ENCODE measurements at places on chromosomes 2 and 18. TPM values are rescaled to one million over a fixed set of nuclear protein-coding genes. Genes with fewer than 3 reads are reported as not detected.
A peak's percentile ranks its signal among the peaks of the same experiment; 100 is the strongest.

GRCh38 chr2:179842498-179843153 lies 18.8 kb downstream of the ZNF385B start:
- DNase-seq, result peak; percentile 22

The CXCR1 gene
- total RNA-seq, result not detected

DNA sequence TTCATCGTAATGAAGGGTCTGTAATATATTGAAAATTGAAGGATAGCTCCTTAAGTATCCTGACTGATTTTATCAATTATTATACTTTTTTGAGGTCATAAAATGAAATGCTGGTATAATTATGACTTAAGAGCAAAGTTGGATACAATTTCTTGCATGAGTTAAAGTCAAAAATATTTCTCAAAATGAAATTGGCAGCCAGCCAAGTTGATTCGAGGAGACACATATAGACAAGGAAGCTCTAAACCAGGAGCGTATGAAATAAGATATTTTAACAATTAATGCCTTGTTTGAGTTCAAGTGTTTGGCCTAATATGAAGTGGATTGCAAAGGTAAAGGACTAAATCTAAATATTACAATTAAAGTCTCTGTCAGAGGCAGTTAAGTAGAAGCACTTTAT lies 260.4 kb upstream of the DSEL start:
- DNase-seq, result peak; percentile 17

GRCh38 chr2:7071916-7072556 lies 154.8 kb downstream of the RNF144A start:
- no peak for DNase-seq

GRCh38 chr2:98180456-98180855 lies 93.5 kb downstream of the VWA3B start:
- no peak for DNase-seq

The ZNF385B gene
- not detected for total RNA-seq

DNA sequence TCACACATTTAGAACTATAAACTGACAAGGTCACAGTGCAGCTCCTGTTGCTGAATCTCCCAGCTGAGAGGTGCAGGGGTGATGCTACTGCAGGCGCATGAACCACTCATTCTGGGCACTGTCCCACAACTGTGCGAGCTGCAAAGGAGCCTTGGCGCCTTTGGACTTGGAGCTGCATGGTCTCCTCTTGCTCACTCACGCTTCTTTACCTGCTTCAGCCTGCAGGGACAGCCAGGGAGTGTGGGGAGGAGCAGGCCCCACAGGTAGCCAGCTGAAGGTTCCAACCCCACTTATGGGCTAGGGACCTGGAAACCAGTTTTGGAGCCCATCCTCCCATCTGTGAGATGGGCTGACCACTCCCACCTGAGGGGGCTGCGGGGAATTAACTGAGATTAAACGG lies 75.0 kb downstream of the UXS1 start:
- no peak for DNase-seq

DNA sequence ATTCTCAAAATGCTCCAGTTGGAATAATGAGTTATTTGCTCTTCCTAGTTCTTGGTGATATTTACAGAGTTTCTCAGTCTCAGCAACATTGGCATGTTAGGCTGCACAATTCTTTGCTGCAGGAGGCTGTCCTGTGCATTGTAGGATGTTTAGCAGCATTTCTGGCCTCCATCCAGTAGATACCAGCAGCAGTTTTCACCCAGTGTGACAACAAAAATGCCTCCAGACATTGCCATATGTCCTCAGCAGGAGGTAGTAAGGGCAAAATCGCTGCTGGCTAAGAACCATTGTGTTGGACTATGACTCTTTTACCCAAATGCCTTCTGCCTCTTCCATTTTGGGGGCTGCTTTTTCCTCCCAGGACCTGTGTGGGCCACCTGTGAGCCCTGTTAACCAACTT lies 50.4 kb downstream of the PAX8 start:
- no peak for DNase-seq

The GPATCH11 gene
- total RNA-seq, result 7.1 TPM

DNA sequence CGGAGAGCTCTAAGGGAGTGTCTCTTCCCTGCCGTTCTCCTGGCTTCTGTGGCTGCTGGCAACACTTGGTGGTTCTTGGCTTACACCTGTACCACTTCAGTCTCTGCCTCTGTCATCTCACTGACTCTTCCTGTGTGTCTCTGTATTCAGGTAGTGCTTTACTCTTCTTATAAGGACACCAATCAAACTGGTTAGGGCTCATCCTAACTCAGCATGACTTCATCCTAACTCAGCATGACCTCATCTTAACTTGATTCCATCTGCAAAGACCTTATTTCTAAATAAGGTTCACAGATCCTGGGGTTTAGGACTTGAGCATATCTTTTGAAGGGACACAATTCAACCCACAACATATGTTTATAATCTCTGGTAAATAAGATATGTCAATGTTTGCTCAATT lies 51.6 kb upstream of the DSEL start:
- DNase-seq, result no peak
